ENCODE measurements at places on chromosomes 2 and 18.

- no peak for DNase-seq
These were observed 243.2 kb upstream of the HDAC4 start for GRCh38 chr2:239644011-239644410.

DNA sequence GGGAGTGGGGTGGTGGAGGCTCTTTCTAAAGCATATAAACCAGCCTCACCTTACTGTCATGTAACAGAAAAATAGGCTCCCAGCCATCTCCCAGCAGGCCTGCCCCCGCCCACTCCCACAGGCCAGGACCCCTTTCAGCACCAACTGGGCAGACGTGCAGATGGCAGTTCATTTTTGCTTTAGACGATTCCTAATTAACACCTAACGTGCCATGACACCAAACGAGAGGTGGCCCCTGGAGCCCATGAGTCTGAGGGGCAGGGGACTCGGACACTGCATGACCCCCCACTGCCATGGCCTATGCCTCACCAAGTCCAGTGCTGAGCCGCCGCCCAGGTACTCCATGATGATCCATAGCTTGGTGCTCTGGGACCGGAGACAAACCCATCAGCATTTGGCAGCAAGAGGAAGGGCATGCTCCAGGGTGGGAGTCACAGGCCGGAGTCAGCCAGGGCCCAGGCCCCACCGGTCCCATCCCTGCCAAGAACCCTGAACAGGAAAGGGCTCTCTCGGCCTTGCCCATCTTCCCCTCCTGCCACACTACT, 7.9 kb downstream of the STK25 start:
- DNase-seq = no peak

- DNase-seq = no peak
These were observed 1011.7 kb upstream of the GYPC start for GRCh38 chr2:125644257-125644656.

DNA sequence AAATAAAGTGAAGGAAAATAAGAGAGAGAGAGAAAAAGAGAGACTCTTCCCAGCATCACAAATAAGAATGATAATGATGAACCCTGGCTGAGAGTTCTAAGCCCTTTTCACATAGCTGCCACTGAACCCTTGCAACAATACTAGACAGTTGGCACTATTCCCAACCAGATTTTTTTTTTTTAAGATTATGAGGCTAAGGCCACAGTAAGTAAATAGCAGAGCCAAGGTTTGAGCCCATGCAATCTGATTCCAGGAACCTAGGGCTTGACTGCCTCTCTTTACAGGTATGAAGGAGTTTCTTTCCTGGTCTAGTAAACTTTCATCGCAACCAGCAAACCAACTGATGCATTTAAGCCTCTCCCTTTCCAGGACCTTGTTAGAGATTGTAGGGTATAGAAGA, 424.6 kb downstream of the NCKAP5 start:
- DNase-seq = no peak

- no peak for DNase-seq
These were observed 28.6 kb downstream of the STK17B start for GRCh38 chr2:196142825-196143224.

DNA sequence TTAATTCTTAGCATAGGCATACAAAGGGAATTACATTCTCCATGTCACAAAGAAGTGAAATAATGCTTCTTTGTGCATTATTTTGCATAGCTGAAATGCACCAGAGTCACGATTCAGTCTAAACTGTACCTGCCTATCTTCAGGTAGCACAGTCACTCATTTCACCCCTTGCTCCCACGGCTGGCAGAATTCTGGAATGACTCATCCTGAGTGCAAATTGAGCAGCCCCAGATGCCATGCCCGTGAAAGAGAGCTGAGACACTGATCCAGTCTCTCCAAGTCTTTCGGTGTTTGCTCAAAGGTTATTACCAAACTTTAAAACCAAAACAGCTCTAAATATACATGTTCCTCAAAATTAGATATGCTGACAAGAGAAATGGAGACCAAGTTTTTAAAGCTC, 168.3 kb upstream of the POU3F3 start:
- DNase-seq = no peak

GRCh38 chr2:98569197-98569793, 39.0 kb downstream of the COA5 start:
- DNase-seq = no peak

- DNase-seq = no peak
These were observed 186.2 kb upstream of the MEX3C start for GRCh38 chr18:51383711-51384110.

- no peak for DNase-seq
These were observed 171.2 kb downstream of the NBAS start for GRCh38 chr2:15389895-15390294.

GRCh38 chr2:131104487-131105155, 515 bp upstream of the PLEKHB2 start:
- DNase-seq = peak; percentile 81

DNA sequence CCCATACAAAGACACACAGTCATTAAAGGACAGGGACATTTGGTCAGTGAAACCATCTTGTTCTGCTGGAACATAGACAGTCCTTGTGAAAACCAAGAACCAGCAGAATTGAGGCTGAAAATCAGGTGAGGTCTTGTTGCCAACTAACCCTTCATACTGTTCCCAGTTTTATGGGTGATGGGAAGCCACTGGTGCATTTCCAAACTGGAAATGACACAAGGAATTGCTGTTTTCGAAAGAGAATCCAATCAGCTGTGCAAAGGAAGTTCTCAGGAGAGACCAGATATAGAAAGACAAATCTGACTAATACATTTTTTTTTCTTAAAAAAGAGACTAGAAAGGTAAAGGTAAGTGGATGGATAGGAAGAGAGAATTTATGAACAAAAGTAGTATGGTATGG, 948.2 kb downstream of the TSN start:
- DNase-seq = no peak

- DNase-seq = no peak
These were observed 28.9 kb upstream of the ARHGEF4 start for GRCh38 chr2:130807659-130808385.

DNA sequence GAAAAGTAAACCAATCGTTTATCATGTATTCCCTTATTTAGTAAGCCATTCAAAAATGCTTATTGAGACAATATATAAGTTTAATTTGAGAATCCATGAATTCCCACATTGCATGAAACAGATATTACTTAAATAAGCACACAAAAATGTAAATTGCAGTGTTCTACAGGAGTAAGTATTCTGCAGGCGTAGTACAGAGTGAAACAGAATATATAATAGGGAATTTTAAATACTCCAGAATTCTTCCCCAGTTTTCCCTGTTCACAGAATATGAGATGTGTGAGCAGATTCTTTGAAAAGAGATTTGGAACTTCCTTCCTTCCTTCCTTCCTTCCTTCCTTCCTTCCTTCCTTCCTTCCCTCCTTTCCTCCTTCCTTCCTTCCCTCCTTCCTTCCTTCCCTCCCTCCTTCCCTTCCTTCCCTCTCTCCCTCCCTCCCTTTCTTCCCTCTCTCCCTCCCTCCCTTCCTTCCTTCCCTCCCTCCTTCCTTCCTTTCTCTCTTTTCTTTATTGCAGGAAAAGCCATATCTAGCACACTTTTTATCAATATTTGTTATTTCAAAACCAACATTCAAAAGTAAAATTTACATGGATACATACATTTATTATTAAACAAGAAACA, 977.7 kb upstream of the LRRTM1 start:
- no peak for DNase-seq

- DNase-seq = no peak
These were observed 38.9 kb downstream of the ID2 start for GRCh38 chr2:8720741-8721140.

DNA sequence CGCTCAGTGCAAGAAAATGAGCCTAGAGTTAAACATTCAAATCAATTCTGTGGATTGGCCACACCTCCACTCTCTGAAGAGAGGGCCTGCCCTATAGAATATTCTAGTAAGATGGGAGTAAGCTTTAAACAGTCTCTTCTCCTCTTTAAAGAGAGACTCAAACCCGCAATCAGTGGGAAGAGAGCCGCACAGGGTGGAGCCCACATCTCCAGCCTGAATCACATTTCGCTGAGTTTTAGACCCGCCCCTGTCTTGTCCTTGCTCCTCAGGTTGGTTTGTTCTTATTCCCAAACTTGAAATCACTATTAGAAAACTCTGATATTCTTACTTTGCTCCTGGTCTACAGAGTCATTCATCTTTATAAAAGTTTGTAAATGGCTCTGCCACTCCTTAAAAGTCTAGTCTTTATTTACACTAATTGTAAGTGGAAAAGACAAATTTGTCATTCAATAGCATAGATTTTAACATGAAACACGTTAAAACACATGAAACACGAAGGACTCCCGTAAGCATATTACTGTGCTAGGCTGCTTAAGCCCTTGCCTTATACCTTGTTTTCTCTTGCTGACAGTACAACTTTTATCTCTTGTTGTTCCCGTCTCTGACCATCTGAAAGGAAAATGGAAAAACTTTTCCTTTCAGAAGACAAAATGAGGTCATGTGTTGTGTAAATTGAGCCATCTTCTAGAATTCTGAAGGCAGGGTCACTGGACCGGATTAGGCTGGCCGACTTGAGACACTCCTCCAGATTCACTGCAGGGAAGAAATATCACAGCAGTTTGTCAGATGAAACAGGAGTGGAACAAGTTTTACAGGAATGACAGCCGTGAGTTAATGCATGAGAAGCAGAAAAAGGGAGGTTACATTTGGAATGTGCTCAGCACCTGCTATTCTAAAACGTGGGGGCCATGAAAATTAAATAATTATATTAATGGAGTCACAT, 5.6 kb downstream of the DSC1 start:
- DNase-seq = no peak

DNA sequence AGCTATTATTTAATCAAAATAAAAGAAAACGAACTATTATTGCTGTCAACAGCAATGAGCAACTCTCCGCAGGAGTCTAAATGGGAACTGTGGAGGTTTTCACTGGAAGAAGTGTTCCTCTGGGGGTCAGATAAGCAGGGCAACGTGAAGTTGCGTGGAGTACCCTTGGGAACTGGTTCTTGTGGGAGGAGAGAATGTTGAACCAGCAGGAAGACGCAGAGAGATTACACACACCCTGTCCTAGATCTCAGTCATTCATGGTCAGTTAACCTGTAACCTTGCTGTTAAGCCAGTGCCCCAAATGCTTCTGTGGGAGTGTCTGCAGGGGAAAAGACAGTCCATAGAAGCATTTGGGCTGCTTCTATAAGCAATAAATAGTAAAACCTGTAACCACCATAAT, 20.4 kb upstream of the CABLES1 start:
- no peak for DNase-seq

GRCh38 chr2:71277536-71278103, 50.7 kb upstream of the PAIP2B start:
- peak; percentile 42 for DNase-seq

GRCh38 chr18:13451661-13452387, 233.3 kb downstream of the LDLRAD4 start:
- DNase-seq = no peak

DNA sequence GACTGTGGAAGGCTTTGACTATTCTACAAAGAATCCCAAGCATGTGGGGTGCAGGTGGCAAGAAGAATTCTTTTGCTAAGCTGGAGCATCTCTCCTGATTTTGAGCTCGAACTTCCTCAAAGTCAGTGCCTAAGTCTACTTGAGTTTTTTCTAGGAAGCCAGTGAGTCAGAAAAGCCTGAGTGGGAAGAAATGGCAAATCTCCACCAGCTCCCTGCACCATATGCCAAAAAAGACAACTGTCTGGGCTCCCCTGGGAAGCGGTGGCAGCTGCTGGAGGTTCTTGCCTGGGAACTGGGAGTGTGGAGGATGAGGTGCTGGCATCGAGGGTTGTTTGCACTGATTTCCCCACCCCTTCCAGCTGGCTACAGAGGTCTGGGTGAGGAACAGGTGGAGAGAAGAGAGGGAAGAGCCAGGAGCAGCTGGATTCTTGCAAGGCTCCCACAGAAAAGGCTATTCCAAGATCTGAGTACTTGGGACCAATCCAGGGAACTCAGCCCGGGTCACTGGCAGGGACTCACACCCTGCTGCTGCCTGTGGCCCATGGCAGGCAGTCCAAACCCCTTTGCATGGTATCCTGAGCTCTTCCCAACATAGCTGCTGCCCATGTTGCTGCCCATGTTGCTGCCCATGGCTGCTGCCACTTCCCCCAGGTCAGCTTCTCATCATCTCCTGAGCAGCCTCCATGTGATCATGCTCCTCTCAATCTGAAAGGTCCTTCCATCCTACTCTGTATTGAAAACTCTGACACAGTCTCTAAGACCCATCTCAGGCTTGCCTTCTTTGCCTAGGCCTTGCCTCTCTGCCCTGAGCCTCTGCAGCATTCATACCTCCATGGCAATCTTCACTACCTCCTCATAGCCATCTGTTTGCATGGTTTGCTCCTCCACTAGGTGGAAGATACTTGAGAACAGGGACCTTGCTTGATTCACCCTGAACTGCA, 128.3 kb upstream of the SPATS2L start:
- peak; percentile 98 for DNase-seq

DNA sequence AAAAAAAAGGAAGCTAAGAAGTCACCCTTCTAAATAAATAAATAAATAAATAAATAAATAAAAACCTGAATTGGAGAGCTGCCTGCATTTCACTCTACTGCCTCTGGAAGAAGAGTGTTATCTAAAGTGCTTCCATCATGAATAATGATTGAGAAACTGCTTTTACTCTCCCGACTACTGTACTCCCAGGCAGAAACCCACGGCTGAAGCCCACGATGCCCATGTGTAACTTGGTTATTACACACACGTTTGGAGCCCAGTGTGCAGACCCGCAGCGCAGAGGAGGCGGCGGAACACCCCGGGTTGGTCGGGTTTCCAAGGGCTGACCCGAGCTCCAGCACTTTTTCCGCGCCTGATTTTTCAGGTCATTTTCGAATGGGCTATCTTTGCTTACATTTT, 697 bp upstream of the SPATS2L start:
- peak; percentile 26 for DNase-seq

DNA sequence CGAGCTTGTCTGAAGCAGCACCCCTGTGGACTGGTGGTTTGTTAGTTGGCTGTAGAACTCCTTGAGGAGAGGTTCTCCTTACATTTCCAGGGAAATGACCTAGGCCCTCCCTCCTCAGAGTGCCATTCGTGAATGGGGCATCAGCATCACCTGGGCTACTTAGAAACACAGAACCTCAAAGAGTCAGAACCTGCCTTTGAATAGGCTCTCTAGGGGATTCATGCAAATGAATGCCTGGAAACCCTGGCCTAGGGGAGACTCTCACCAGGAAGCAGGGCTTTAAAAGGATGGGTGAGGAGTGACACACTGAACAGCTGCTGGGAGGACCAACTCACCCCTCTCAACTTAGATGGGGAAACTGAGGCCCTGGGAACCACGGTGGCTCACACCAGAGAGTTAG, 2.1 kb upstream of the MOCOS start:
- no peak for DNase-seq

DNA sequence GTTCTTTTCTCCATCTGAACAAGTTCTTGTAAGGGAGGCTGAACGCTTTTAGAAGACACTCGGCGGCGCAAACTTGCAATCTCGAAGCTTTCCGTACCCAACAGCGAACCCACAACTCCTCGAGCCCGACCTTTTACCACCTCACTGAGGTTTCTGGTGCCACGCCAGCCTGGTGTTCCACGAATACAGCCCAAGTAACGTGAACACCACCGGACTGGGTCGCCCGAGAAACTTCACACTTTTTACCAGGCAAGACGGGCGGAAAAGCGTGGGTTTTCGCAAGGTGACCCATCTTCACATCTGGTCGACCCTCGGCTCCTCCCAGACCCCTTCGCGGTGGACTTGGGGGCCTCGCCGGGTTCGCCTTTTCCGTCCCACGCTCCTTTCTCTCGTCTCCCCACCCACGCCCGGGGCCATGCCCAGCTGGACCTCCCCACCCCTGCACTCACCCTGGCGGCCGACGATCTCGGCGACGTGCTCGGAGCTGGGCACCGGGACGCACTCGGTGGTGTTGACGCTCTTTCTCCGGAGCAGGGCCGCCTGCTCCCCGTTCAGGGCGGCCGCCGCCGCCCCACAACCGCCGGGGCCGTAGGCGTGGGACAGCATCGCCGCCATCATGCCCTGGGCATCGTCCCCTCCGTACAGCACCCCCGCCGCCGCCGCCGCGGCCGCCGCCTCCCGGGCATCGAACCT, 1.2 kb downstream of the MEX3C start:
- no peak for DNase-seq

All from DMS 273 treated with DMSO at 0.1 percent for 48 hours (cell line).